Spinal cord (tissue), 10 donors: ENCODE measurements at places on chromosomes 11 and 22.

- DNase-seq = no peak
Observed at GRCh38 chr11:128963744-128964325, 21.2 kb upstream of the TP53AIP1 start.

GRCh38 chr11:64523456-64524157 is 67.4 kb upstream of the SLC22A12 start:
- DNase-seq = no peak

GRCh38 chr11:2109541-2110019 is 29.6 kb downstream of the IGF2 start:
- no peak for DNase-seq

- no peak for DNase-seq
Observed at GRCh38 chr11:128318856-128319474, 268.4 kb downstream of the ETS1 start.

DNA sequence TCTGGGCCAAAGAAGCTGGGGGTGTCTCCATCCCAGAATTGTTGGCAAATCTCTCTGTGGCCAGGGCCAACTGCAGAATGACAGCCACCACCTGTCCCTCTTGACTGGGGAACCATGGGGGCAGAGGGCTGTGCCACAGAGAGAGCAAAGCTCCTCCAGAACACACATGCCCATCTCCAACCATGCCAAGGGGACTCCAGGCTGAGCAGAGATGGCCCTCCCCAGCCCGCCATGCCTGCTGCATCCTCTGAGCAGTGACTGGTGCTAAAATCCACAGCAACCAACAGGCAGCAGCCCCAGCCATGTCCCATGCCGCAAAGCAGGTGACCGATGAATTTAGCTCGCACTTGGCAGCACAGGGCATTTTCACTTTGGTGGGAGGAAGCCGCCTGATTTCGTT is 45.0 kb downstream of the LARGE1 start:
- DNase-seq = no peak

- no peak for DNase-seq
Observed at GRCh38 chr11:31812383-31813381, 1.6 kb upstream of the PAX6 start.

DNA sequence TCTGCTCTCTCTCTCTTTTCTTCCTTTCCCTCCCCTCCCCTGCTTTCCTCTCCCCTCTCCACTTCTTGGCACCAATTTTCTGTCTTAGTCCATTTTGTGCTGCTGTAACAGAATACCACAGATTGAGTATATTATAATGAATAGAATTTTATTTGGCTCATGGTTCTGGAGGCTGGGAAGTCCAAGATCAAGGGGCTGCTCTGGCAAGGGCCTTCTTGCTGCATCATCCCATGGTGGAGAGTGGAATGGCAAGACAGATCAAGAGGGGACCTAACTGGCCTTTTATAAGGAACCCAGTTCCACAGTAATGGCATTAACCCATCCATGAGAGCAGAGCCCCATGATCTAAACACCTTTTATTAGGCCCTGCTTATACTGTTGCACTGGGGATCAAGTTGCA is 44.5 kb downstream of the ST3GAL4 start:
- no peak for DNase-seq

DNA sequence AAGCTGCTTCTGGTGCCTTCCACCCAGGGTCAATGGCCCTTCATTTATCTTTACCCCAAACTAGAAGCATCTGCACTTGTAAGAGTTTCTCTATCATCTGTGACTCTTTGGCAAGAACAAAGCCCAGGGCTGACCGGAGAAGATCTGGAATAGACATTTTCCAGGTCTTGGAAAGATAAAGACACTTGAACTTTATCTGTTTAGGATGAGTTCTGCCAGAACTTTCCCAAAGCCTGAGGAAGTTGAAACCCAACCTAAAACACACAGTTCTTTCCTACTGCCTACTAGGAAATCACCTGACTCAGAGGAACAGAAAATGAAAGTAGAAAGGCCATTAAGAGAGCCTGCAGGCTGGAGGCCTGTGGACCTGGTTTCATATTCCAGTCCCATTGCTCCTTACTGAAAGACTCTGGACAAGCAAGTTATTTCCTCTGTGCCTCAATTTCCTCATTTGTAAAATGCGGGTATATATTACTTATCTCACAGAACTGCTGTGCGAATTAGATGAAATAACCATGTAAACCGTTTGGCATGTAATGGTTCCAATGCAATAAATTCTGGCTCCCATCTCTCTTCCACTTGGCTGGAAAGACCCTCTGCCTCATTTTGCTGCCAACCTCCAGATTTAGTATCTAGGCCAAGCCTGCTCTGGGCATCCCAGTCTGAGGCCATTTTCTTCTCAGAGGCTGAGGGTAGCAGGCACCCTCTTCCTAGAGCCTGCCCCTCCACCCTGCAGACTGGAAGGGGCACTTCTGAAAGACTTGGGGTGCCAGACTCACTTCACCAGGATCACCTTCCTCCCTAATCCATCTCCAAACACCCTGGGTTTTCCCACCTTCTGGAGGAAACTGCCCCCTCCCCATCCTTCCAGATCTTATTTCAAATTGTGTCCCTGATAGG is 1.2 kb downstream of the UBE2L6 start:
- peak; percentile 19 for DNase-seq

- no peak for DNase-seq
Observed at GRCh38 chr11:8058216-8058615, 22.8 kb upstream of the TUB start.

- no peak for DNase-seq
Observed at GRCh38 chr11:134939905-134940304, 527.9 kb upstream of the B3GAT1 start.

- no peak for DNase-seq
Observed at GRCh38 chr11:74720596-74721478, 10.4 kb downstream of the CHRDL2 start.

- DNase-seq = no peak
Observed at GRCh38 chr11:12117611-12118010, 7.2 kb downstream of the MICAL2 start.

- no peak for DNase-seq
Observed at GRCh38 chr11:73019996-73020395, 122.1 kb downstream of the FCHSD2 start.

- no peak for DNase-seq
Observed at GRCh38 chr22:43570531-43571165, 158.8 kb downstream of the MPPED1 start.

DNA sequence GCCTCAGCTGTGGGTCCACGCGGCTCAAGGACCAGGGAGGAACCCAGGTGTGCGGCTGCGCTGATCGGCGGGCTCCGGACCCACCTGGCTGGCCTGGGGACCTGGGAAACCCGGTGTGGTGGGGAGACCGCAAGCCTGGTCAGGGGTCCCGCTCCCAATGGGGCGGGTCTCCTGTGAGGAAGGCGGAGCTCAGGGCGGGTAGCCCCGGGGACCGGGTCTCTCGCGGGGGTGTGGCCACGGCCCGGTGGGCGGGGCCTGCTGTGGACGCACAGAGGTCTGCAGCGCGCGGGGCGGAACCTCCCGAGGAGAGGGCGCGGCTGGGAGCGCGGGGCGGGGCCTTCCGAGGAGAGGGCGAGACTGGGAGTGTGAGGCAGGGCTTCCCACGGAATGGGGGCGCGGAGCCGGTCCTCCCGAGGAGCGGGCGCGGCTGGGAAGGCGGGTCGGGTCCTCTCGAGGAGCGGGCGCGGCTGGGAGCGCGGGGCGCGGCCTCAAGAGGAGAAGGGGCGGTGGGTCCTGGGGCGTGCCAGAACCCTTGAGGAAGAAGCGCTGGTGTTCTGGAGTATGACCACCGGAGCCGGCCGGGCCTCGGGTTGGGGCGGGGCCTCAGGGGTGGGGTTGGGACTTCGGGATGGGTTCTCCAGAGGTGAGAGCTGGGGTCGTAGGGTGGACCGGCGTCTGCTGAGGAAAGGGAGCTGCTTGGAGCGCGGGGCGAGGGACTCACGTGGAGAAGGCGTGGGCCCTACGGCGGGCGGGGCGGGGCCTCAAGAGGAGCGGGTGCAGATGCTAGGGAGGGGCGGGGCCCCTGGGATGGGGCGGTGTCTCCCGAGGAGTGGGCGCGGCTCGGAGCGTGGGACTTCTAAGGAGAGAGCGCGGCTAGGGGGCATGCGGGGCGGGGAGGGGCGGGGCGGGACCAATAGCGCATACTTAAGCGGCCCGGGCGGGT is 20.8 kb downstream of the DGCR6L start:
- DNase-seq = peak; percentile 36

DNA sequence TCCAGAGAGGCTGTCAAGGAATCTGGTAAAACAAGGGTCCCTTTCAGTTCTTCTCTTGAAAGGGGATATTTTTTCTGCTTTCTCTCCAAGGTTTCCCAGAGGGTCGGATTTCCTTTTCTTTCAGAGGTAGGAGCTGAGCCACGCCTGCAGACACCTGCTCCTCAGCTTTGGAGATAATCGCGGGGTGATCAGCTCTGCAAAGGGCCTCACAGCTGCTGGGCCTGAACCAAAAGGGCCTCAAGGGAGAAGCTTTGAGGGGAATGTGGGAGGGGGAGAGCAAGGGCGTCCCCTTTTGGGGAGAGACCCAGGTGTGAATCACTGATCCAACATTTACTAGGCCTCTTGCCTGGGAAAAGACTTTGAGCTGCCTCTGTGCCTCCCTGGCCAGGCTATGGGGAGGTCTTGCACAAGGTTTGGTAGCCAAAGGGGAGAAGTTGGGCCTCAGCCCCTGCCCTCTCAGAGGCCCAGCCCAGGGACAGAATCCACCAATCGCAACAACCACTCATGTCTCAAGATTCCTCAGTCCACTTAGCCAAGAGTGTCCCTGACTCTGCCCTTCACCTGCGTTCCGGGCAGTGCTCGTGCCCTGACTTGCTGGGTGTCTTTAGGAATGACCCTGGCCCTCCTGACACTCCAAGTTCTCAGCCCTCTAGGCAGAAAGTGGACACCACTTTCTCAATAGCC is 14.0 kb upstream of the TP53I11 start:
- DNase-seq = no peak

DNA sequence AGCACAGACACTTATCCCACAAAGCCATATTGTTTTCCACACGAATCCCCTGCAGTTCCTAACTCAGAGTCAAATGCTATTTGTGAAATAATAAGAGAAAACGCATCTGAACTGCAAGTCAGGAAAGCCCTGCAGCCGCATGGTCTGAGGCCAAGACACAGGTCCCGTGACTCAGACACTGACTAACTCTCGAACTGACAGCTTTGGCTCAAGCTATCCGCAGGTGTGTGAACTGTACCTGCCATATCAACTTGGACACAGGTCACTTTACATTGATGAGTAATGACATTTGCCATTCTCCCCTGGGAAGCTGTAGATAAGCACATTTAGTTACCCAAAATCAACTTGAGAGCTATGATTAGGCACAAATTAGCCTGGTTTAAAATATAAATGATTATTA is 34.9 kb upstream of the NFRKB start:
- DNase-seq = no peak

DNA sequence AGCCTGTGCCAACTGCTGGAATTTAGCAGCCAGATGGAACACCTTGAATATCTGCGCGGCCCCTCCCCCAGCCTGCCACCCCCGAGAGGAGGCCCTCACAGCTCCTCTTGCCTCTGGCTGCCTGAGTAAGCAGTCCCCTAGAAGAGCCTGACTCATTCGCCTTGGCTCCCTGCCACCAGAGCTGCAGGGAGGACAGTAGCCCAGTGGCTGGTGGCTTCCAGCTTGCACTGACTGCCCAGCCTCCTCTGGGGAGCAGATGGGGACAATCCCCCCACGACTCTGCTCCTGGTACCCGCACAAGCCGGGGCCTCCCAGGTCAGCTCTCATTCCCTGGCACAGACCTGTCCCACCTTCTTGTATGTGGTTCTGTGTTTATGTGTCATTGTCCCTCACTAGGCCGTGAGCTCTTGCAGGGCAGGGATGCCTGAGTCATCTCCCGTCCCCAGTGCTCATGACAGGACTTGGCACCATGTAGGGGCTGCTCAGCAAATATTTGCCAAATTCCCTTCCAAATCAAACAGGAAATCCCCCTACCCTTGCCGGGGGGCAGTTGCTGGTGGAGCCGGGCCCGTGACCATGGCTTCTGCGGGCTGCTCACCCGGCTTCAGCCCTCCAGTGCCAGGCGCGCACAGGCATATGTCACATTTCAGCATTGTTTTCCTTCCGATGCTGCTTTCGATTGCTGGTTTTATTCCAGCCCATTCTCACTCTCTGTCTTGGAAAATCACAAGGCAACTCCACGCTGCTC is 43.6 kb downstream of the CACNG2 start:
- peak; percentile 33 for DNase-seq

DNA sequence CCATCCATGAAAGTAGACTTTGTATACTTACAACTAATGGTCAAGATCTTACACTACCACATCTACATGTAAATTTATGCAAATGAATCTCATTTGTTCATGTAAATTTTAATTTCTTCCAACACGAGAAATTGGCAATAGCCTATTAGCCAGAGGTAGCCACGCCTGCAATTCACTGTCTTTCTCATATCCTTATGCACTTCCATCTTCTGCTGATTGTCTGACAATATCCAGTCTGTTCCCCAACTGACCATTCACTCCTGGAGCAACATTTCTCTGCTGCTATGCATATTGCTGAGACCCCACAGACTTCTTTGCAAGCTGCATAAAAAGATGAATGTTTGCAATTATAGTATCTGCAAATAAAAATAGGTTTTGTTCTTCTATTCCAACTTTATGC is 2.5 kb downstream of the NNMT start:
- DNase-seq = no peak

DNA sequence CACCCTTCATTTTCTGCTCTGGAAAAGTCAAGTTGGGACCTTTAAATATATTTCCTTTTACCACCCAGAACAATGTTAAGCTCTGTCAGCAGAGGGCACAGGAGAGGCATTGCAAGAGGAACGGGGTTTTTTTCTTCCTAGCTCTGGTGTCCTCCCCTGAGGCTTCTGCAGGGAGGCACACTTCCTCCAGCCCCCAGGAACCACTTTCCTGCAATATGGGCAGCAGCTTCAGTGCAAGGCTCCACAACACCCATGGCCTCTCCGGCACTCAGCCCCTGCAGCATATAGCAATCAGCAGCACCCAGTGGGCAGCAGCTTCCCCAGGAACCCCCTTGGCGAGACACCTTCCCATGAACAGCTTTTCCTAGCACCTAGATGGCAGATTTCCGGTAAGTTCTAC is 101.4 kb downstream of the SYT9 start:
- DNase-seq = no peak

- peak; percentile 77 for DNase-seq
Observed at GRCh38 chr11:64007629-64008282, 21.5 kb downstream of the OTUB1 start.

GRCh38 chr22:39176143-39176713 is 23.7 kb upstream of the CBX7 start:
- DNase-seq = no peak

GRCh38 chr11:114311946-114312345 is 15.7 kb downstream of the NNMT start:
- no peak for DNase-seq
